ENCODE measurements at places on chromosomes 6 and 20.
A peak's percentile ranks its signal among the peaks of the same experiment; 100 is the strongest.

DNA sequence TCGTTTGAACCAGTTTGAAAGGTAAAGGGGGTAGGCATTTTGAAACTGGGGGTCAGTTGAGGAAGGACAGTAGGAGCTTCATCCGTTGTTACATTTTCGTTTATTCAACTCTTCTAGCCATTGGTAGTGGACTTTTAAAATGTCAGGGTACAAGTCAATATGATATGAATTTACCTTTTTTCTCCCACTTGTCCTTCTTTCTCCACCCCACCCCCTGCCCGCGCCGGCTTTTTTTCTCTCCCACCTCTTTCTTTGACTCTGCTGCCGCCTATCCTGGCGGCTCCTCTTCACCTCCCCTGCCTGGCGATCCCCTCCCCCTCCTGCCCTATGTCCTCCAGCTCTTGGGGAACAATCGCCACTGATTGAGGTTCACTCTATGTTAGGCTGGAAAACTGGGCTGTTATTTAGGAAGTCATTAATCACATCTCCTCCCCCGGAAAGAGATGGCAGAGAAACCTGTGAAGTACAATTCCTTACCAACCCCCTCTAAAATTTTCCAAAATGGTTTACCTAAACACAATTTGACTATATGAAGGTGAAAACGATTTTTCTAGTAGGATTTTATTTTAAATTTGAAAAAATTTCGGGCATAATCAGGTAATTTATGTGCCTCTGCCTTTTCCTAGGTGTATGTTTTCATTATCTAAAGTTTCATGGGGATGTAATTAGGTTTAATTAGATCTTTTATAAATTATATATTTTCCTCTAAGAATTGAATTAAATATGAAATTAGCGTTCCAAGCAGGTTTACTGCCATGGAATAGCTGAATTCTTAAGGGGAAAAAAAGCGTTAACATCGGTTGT lies 778 bp upstream of the LIN28B start:
- peaks cover 7% of the 10 kb centered on the region for H3K4me1 ChIP-seq
- H3K27ac ChIP-seq, result no peak overlapping the region
- H3K27me3 ChIP-seq, result peaks cover 47% of the 10 kb centered on the region
- H3K4me3 ChIP-seq, result no peak overlapping the region
- no peaks in the 10 kb centered on the region for H3K36me3 ChIP-seq

DNA sequence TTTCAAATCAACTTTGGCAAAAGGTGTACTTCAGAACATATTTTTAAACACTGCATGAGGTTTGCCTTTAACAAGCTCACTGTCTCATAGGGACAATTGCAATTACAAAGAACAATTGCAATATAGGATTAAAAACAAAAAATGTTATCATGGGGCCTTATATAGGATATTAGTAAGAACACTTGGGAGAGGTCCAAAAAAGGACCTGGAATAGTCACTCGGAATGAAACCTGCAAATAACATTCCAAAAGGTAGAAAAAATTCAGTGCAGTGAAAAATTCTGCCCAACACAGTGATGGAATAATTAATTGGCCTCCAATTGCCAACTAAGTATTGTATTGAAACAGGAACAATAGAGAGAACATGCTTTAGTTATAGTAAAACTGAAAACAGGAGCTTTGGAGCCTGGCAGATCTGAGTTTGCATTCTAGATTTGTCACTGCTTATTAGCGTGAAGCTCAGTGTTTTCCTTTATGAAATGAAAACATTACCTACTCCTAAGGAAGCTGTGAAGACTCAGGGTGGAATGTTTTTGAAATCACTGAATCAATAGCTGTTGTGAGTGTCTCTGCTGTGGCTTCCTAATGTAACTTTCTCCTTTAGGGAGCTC lies 172.6 kb upstream of the BMP5 start:
- no peaks in the 10 kb centered on the region for H3K27me3 ChIP-seq
- DNase-seq, result no peak
- H3K27ac ChIP-seq, result no peak overlapping the region
- no peak overlapping the region for H3K4me3 ChIP-seq
- H3K4me1 ChIP-seq, result no peaks in the 10 kb centered on the region
- H3K36me3 ChIP-seq, result no peaks in the 10 kb centered on the region

DNA sequence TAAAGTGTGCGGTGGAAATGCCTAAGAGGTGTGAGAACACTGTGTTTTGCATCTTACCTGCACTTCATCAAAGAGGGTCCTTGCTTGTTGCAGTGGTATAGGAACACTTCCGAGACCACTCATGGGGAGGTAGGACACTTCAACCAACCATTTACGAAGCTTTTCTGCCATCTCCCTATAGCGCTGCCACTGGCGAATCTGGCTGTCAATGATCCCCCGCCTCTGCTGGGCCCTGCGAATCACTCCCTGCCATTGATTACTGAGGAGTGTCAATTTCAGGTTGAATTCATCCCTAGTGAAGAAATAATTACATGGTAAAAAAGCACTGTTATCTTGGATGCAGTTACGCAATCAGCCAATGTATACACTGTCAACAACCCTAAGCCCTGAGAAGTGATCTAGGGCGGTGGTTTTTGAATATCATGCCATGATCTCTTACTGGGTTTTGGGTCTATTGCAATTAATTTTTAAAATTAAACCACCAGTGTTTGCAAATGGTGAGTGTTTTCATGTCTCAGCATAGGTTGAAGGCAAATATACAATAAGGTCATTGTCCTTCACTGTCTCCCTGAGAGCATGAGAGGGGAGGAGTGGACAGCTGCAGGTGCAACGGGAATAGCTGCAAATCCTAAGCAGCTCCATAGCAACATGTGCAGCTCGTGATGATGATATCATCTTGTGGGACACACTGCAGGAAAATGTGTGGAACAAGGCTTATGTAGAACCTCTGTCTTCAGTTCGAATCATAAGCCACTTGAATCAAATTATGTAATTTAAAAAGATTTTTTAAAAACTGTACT lies 400.6 kb downstream of the ESR1 start:
- no peak overlapping the region for H3K27ac ChIP-seq
- DNase-seq, result no peak
- H3K36me3 ChIP-seq, result peaks cover 32% of the 10 kb centered on the region
- H3K4me1 ChIP-seq, result no peaks in the 10 kb centered on the region
- H3K4me3 ChIP-seq, result no peak overlapping the region
- H3K27me3 ChIP-seq, result no peaks in the 10 kb centered on the region

DNA sequence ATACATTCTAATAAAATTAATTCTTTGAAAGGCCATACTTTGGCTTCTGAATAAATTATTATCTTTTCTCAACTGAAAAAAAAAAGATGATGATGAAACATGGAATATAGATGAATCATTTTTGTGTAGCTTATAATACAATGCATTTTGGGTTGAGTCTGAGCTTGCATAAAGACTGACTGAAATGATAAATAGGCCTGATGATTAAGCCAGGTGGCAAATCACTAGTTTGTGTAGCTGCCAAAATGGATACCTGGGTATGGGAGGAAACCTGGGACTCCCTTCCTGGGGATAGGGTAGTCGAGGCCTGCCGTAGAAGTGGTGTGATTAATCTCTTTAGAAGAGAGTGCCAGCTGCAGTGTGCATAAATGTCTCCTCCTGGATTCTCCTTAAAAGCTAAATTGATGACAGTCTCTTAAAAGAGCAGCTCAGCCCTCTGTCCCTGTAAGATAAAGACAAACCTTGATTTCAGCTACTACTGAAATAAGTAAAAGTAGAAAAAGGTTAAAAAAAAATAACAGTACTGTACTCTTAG lies 275.1 kb downstream of the GRIK2 start:
- no peak for DNase-seq
- peaks cover 33% of the 10 kb centered on the region for H3K4me1 ChIP-seq

DNA sequence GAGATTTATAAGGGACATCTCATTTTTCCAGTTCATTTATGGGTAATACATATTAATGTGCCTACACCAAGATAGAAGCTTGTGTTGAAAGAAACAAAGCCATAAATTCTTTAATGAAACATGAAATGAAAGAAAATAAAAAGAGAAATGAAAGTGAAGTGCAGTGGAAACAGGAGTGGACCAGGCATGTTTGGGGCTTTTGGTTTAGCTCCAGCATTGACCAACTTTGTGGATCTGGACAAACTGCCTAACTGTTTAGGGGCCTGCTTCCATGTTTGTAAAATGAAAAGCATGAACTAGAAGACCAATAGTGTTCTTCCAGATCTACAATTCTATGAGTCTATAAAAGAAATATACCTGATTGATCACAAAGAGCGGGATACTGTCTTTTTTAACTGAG lies 124.9 kb downstream of the GJA10 start:
- no peak for DNase-seq
- H3K27ac ChIP-seq, result no peak overlapping the region
- H3K27me3 ChIP-seq, result no peaks in the 10 kb centered on the region

- H3K4me3 ChIP-seq, result no peak overlapping the region
- DNase-seq, result peak; percentile 82
- H3K4me1 ChIP-seq, result peaks cover 28% of the 10 kb centered on the region
- H3K36me3 ChIP-seq, result peaks cover 39% of the 10 kb centered on the region
These were observed 62.2 kb downstream of the ARFGEF2 start for GRCh38 chr20:48983423-48984400.

GRCh38 chr6:30681766-30682142 lies 4.7 kb downstream of the PPP1R18 start:
- no peak overlapping the region for H3K4me3 ChIP-seq
- no peak for DNase-seq
- peaks cover 10% of the 10 kb centered on the region for H3K4me1 ChIP-seq

DNA sequence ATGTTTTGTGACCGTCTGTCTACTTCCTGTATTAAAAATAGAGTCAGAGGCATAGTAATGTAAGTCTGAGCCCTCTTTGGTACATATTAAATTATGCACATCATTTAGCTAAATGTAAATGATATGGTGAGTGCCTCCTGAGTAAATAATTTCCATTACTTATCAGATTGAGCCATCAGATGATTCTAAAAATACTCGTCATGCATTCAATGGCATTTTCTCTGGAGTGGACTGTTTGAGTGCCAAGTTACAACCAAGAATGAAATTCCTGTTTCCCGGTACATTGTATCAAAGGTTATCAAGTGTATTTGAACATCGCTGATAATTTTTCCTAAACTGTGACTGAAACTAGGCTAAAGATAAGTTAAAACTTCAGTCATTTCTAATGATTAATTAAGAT lies 81.0 kb downstream of the AKAP7 start:
- no peaks in the 10 kb centered on the region for H3K36me3 ChIP-seq
- no peak overlapping the region for H3K4me3 ChIP-seq
- H3K27me3 ChIP-seq, result no peaks in the 10 kb centered on the region
- H3K27ac ChIP-seq, result no peak overlapping the region
- DNase-seq, result no peak

GRCh38 chr6:155954149-155954548 lies 498.5 kb upstream of the NOX3 start:
- H3K27me3 ChIP-seq, result no peaks in the 10 kb centered on the region
- no peaks in the 10 kb centered on the region for H3K36me3 ChIP-seq
- no peak overlapping the region for H3K4me3 ChIP-seq
- no peak overlapping the region for H3K27ac ChIP-seq

DNA sequence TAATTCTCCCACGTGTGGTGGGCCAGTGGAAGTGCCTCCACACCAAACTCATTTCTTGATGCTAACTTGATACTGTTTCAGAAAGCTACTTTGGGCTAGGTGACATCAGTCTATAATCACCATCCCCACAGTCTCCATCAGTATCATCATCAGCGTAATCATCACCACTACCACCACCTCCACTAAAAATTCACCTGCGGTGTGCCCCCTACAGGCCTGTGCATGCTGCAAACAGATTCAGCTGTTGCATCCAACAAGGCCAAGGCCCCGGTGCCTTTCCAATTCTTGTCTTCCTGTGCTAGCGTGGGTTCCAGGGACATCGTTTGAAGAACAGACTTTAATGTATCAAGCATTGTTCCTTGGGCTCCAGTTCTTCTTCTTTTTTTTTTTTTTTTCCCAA lies 201.3 kb upstream of the EXOC2 start:
- H3K4me3 ChIP-seq, result no peak overlapping the region
- DNase-seq, result no peak
- H3K36me3 ChIP-seq, result no peaks in the 10 kb centered on the region
- H3K27me3 ChIP-seq, result no peaks in the 10 kb centered on the region
- H3K27ac ChIP-seq, result no peak overlapping the region

- H3K27ac ChIP-seq, result peak overlapping the region; percentile 76
- H3K36me3 ChIP-seq, result no peaks in the 10 kb centered on the region
- DNase-seq, result peak; percentile 10
- H3K4me1 ChIP-seq, result peaks cover 12% of the 10 kb centered on the region
These were observed 80.1 kb upstream of the ID4 start for GRCh38 chr6:19757036-19757435.

DNA sequence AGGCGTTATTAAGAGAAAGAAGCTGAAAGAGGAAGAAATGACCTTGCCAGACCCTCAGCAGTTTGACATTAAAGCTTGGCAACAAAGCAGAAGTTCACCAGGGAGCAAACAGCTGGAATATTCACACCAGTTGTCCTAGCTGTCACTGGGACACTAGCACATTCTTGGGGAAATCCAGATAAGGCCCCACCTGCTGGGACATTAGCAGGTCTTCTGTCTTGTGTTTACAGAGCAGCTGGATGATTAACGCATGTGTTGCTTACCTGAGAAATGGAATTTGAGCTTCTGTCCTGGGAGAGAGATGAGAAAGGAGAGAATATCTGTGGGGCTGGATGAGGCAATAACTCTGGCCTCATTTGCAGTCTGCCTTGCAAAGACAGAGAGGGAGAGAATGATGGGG lies 137.6 kb upstream of the RIN2 start:
- no peak overlapping the region for H3K4me3 ChIP-seq
- no peak for DNase-seq
- H3K36me3 ChIP-seq, result no peaks in the 10 kb centered on the region
- no peak overlapping the region for H3K27ac ChIP-seq

GRCh38 chr20:45344168-45344860 lies 3.9 kb downstream of the SDC4 start:
- no peaks in the 10 kb centered on the region for H3K27me3 ChIP-seq
- peaks cover 86% of the 10 kb centered on the region for H3K4me1 ChIP-seq
- H3K4me3 ChIP-seq, result no peak overlapping the region
- DNase-seq, result peak; percentile 62
- peak overlapping the region; percentile 98 for H3K27ac ChIP-seq

DNA sequence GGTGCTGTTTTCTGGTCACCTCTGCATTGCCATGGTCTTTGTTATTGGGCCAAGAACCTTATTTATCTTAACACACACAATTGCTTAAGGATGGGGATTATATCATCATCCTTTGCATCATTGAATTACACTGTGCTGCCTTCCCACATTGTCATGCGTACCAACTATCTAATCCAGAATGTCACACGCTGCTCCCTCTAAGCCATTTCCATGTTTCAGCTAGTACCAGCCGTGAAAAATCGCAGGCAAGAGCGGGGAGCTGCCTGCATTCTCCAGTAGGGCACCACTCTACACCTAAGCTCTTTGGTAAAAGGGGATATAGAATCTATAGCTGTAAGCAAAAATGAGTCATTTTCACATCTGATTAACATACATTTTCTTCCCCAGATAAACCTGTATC lies 277.0 kb downstream of the PRL start:
- no peaks in the 10 kb centered on the region for H3K36me3 ChIP-seq
- no peak for DNase-seq
- no peak overlapping the region for H3K27ac ChIP-seq
- no peaks in the 10 kb centered on the region for H3K27me3 ChIP-seq

All from thyroid gland (tissue), 4 donors.